H4 (cell line): ENCODE measurements at places on chromosomes 6 and 20.

GRCh38 chr6:76682842-76683241 lies 610.4 kb upstream of the IMPG1 start:
- DNase-seq: no peak

DNA sequence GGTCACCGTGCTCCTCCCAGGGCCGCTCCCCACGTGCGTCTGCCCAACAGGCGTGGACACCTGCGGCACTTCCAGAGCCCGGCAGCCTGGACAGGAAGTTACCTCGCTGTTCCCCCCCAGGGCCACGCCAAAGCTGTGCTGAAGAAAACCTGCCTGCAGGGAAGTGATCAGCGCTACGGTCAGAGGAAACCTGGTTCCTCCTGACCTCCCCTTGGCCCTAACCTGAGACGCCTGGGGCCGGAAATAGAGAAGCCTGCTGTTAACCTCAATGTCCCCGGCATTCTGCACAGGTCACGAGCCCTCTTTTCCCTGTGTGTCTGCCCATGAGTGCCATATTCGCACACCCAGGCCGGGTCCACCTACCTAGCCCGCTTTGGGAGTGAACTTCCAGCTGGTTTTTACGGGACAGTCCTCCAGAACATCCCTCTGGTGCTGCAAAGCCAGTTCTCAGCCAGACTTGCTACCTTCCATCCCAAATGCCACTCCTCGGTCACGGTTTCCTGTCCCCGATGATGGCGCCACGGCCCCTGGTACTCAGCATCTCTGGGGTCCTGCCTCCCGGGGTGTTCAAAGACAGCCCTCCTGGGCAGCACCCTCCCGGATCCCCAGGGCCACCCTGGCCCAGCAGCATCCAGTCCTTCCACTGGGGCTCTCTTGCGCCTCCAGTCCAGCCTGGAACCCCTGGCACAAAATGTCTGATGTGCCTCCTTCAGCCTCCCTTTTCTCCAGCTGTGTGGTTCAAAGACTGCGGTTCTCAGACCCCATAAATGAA lies 12.0 kb upstream of the IRF4 start:
- no peak for DNase-seq

DNA sequence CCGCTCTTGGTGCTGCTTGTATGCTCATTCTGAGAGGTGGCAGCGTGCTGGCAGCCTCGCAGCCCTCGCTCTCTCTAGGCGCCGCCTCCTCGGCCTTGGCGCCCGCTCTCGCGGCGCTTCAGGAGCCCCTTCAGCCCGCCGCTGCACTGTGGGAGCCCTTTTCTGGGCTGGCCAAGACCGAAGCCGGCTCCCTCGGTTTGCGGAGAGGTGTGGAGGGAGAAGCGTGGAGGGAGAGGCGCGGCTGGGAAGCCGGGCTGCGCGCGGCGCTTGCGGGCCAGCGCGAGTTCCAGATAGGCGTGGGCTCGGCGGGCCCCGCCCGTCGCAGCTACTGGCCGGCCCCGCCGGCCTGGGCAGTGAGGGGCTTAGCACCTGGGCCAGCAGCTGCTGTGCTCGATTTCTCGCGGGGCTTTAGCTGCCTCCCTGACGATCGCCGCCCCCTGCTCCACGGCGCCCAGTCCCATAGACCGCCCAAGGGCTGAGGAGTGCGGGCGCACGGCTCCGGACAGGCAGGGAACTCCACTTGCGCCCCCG lies 19.5 kb upstream of the FAM8A1 start:
- DNase-seq: no peak

GRCh38 chr6:21935561-21936028 lies 342.0 kb downstream of the SOX4 start:
- peak; percentile 50 for DNase-seq

DNA sequence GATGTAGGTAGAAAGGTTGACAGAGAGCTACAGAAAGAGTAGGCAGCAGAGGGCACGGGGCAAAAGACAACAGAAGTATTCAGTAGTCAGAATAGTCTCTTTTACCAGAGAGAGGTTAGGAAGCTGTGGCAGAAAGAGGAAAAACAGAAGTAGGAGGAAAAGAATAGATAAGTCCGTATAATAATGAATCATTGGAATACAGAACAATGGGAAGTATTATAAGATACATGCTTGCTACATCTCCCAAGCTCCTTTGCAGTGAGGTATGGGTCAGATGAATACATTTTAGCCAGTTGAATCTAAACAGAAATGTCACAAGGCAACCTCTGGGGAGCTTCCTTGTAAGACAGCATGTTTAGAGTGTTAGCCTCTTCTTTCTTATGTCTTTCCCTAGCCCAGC lies 570.5 kb upstream of the CITED2 start:
- DNase-seq: no peak

GRCh38 chr6:41077536-41077935 lies 4.8 kb downstream of the NFYA start:
- no peak for DNase-seq

- DNase-seq: peak; percentile 22
Measured at GRCh38 chr6:39452306-39453145, 130.0 kb upstream of the KCNK16 start.

- peak; percentile 71 for DNase-seq
Measured at GRCh38 chr6:90403489-90404381, 107.1 kb upstream of the BACH2 start.

- no peak for DNase-seq
Measured at GRCh38 chr6:107805504-107805903, 18.6 kb downstream of the SCML4 start.

DNA sequence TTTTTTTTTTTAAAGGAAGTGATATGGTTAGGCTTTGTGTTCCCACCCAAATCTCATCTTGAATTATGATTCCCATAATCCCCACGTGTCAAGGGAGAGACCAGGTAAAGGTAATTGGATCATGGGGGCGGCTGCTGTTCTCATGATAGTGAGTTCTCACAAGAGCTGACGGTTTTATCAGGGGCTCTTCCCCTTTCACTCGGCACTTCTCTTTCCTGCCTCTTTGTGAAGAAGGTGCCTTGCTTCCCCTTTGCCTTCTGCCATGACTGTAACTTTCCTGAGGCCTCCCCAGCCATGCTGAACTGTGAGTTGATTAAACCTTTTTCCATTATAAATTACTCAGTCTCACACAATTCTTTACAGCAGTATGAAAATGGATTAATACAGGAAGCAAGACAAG lies 64.3 kb downstream of the ZFP64 start:
- no peak for DNase-seq

- peak; percentile 72 for DNase-seq
Measured at GRCh38 chr6:4350567-4351519, 215.5 kb upstream of the ECI2 start.

- no peak for DNase-seq
Measured at GRCh38 chr6:40910260-40910893, 128.6 kb downstream of the UNC5CL start.

- peak; percentile 85 for DNase-seq
Measured at GRCh38 chr6:29005183-29005885, at the start of gene ZNF311. TSS of gene ZNF311 (minus strand) at chr6:29005315. CDS start at chr6:29003954, 1,361 bp downstream.

DNA sequence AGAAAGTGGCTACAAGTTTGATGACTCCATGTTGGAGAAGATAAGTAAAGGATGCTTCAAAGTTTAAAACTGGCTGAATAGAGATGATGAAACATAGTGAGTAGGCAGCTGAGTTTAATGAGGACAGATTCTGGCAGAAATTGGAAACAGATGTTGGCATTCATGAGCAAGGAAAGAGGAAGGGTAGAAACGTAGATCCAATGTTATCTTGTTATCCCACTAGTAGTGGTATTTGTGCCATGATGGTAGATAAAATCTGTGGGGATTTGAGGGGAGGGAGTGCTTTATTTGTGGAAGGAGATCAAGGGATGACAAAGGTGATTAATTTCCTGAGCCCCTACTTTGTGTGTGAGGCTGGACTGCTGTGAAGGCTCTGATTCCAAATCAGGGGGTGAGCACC lies 69.5 kb downstream of the MRAP2 start:
- DNase-seq: no peak

DNA sequence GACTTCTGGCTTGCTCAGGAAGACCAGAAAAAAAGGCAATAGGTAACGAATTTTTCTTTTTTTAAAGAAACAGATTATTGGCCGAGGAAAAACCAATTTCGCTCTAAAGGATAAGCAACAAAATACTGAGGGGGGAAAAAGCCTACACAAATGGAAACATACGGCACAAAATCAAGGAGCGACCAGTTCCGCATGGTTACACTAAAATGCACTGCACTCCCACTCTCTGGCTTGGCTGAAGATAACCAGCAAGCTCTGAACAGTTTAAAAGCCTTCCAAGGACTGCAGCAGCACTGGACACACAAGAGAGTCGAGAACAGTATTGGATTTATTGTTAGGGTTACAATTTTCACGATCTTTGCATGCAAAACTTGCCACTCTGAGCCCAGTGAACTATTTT lies 881 bp upstream of the MAP7 start:
- no peak for DNase-seq

DNA sequence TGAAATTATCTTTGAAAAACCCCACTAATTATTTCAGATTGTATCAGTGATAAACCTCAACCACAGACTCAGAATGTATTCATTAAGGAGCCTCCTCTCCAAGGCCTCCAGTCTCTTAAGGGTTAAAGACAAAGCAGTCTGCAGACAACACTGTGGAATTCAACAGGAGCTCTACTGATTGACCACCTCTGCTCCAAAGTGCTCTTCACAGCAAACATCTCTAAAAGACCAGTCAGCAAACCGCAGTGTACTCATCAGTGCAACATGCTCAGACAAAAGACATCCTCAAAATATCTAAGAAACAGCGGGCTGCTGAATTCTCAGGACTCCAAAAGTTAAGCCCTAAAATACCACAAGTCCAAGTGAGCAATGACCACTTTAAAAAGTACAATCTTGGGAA lies 42.0 kb downstream of the UQCC1 start:
- DNase-seq: no peak

- no peak for DNase-seq
Measured at GRCh38 chr6:4136354-4136831, 1.0 kb upstream of the ECI2 start.

GRCh38 chr6:18263418-18264218 lies 712 bp downstream of the DEK start:
- DNase-seq: no peak

DNA sequence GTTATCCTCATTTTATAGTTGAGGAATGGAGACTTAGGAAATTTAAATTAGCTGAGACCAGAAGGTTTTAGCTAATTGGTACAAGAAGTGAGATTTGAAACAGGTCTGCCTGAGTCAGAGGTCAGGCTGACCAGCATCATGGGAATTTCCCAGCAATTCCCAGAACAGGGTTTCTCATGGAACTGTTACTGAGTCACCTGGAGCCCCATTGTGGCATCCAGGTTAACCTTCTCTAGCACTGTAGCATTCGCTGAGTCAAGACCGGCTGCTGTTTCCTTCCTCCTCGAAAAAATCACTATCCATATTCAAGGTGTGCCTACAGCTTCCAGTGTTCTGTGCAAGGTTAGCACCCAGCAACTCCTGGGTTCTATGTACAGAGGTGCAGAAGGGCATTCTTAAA lies 238.0 kb upstream of the MAN1A1 start:
- DNase-seq: no peak

DNA sequence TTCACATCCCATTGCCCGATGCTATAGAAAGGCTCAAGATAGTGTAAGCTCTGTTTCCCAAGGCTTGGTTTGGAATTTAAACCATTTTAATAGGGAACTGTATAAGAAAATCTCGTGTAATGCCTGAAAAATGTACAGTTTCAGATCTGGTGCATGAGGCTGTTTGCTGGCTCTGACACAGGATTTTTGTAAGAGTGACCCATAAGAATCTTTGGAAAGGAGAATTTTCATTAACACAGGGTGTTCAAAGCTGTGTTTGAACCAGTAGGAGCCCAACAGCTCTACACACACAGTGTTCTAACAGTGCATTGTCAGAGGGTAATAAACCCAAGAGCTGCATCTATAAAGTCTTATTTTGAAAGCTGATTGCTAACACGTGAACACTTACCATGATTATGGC lies 293.5 kb downstream of the PRL start:
- DNase-seq: no peak

DNA sequence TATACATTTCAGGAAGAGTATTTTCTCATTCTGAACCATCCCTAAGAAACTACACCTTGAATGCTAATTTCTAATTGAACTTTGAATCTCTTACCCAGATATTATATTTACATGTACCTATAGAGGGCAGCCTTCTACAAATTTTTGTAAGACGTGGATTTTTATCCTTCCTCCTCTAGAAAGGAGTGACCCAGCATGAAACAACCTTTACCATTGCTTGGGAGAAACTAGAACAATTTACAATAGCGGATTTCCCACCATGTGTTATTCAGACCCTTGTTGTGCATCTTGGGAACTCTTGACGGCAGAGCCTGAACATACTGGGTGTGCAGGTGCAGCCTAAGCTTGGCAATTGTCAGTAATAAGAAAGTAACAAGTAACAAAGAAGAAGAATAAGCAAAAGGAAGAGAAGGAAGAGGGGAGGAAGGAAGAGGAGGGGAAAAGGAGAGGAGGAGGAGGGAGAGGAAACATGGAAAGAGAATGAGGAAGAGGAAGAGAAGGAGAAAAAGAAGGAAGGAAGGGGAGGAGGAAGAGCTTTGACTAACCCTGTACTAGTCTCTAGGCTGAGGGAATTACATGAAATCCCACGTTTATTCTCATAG lies 10.8 kb upstream of the TAAR1 start:
- DNase-seq: peak; percentile 39

DNA sequence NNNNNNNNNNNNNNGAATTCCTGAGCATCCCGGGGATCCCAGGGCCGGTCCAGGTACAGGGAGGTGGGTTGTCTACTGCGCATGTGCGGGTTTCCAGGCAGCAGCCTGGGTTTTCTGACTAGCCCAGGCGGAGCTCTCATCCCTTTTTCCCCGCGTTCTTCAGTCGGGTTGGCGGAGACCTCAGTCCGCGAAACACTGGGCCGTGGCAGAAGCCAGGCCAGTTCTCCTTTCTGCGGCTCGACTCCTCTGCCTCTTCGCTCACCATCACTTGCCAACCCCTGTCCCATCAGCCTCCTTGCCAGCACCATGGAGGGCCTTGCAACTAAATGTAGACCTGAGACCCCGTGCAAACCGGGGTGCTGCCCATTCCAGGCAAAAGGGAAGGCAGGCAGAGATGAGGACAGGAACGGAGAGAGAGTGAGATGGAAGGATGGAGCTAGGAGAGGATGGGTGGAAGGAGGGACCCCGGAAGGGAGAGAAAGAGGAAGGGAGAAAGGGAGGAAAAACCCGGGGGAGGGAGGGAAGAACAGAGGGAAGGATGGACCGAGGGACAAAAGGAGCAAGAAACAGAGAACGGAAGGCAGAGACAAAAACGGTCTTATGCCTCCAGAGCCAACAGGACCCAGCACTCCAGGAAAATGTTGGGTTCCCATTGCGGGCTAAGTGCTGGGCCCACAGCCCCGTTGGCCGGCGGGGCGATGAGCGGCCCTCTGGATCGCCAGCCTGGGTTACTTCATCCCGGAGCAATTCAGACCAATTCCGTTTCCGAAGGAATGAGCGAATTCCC lies 445.4 kb upstream of the DEFB115 start:
- peak; percentile 35 for DNase-seq
